ENCODE measurements at places on chromosomes 2 and 18. TPM values are rescaled to one million over a fixed set of nuclear protein-coding genes. Genes with fewer than 3 reads are reported as not detected.

GPR39 gene
- polyA plus RNA-seq, result 9.1 TPM

FANCL gene
- 15.1 TPM for polyA plus RNA-seq

PSMA8 gene
- polyA plus RNA-seq, result not detected

PCARE gene
- polyA plus RNA-seq, result not detected

LHCGR gene
- polyA plus RNA-seq, result not detected

SCYGR4 gene
- polyA plus RNA-seq, result not detected

CDK5R2 gene
- 0.03 TPM for polyA plus RNA-seq

HOXD8 gene
- polyA plus RNA-seq, result 0.05 TPM

ASAP2 gene
- polyA plus RNA-seq, result 54.2 TPM

AGAP1 gene
- polyA plus RNA-seq, result 13.5 TPM

PLGLB1 gene
- polyA plus RNA-seq, result 0.38 TPM

KCNS3 gene
- 5.6 TPM for polyA plus RNA-seq

EMILIN1 gene
- polyA plus RNA-seq, result 0.03 TPM

MROH2A gene
- 0.17 TPM for polyA plus RNA-seq

SERPINB13 gene
- polyA plus RNA-seq, result 15.5 TPM

HOXD12 gene
- not detected for polyA plus RNA-seq

COX7A2L gene
- 172 TPM for polyA plus RNA-seq

UGT1A10 gene
- polyA plus RNA-seq, result 2.4 TPM

ANKRD23 gene
- 1.4 TPM for polyA plus RNA-seq

ZSWIM2 gene
- polyA plus RNA-seq, result not detected

KLHL30 gene
- not detected for polyA plus RNA-seq

UGT1A1 gene
- 2.7 TPM for polyA plus RNA-seq

Measured in keratinocyte (primary cell).